DND-41 (cell line): ENCODE measurements at places on chromosomes 4 and X.

DNA sequence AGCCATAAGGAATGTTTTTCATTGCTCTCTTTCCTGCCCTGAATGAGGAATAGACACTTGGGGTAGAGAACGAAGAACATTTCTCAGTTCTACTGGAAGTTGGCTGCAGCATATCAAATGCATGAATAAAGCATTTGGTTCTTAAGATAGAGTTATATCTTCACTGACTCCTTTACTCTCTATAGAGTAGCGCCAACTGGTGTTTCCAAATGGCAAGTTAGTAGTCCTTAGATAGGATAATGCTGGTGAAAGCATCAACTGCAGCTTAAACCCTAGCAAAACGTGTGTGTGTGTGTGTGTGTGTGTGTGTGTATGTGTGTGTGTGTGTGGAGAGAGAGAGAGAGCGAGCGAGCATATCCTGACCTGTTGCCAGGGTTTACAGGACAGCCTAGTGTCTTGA lies 62.2 kb upstream of the FRMPD4 start:
- H3K4me1 ChIP-seq = no peaks in the 10 kb centered on the region
- H3K4me3 ChIP-seq = no peak overlapping the region
- H3K27ac ChIP-seq = no peak overlapping the region
- H3K36me3 ChIP-seq = no peaks in the 10 kb centered on the region
- H3K27me3 ChIP-seq = no peaks in the 10 kb centered on the region

- peaks cover 7% of the 10 kb centered on the region; the same call in 1 of the 2 replicates for H3K4me1 ChIP-seq
- no peaks in the 10 kb centered on the region for H3K36me3 ChIP-seq
- H3K27ac ChIP-seq = no peak overlapping the region
- no peaks in the 10 kb centered on the region for H3K27me3 ChIP-seq
Observed at GRCh38 chr4:100420571-100420970, 97.3 kb downstream of the EMCN start.

DNA sequence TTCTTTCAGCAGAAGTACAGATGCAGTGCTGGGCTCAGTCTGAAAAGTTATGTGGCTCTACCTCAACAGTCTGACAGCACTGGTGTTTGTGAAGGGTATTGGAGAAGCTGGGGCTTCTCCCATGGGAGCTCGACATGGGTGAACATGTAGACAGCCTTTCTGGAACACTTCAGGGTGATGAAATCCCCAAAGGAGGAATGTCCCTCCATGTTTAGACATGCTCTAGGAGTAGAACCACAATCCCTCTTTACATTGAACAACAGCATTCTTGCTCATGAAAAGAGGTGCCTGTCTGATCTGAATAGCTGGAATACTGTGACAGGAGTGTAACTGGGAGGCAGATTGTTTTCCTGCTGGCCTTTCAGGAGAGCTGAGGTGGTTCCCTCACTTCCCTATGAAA lies 53.8 kb upstream of the NAP1L2 start:
- no peaks in the 10 kb centered on the region for H3K27me3 ChIP-seq
- no peak for DNase-seq
- no peaks in the 10 kb centered on the region for H3K4me1 ChIP-seq
- no peaks in the 10 kb centered on the region for H3K36me3 ChIP-seq
- H3K4me3 ChIP-seq = no peak overlapping the region
- H3K27ac ChIP-seq = no peak overlapping the region

GRCh38 chrX:31200430-31200829 lies 128.6 kb upstream of the FTHL17 start:
- H3K4me3 ChIP-seq = no peak overlapping the region
- no peaks in the 10 kb centered on the region for H3K36me3 ChIP-seq
- DNase-seq = no peak
- H3K27ac ChIP-seq = no peak overlapping the region
- no peaks in the 10 kb centered on the region for H3K4me1 ChIP-seq

- H3K4me1 ChIP-seq = no peaks in the 10 kb centered on the region
- H3K27ac ChIP-seq = no peak overlapping the region
- DNase-seq = no peak
- H3K4me3 ChIP-seq = no peak overlapping the region
- peaks cover 20% of the 10 kb centered on the region; the same call in 1 of the 2 replicates for H3K36me3 ChIP-seq
Observed at GRCh38 chr4:112593438-112594133, 43.1 kb downstream of the ZGRF1 start.

- no peak for DNase-seq
- H3K27me3 ChIP-seq = no peaks in the 10 kb centered on the region
Observed at GRCh38 chr4:11791797-11792196, 363.1 kb upstream of the HS3ST1 start.

- DNase-seq = no peak
- no peak overlapping the region for H3K4me3 ChIP-seq
- no peak overlapping the region for H3K27ac ChIP-seq
- H3K4me1 ChIP-seq = peaks cover 14% of the 10 kb centered on the region
- no peaks in the 10 kb centered on the region for H3K36me3 ChIP-seq
Observed at GRCh38 chr4:86894455-86894854, 2.2 kb upstream of the C4orf36 start.

DNA sequence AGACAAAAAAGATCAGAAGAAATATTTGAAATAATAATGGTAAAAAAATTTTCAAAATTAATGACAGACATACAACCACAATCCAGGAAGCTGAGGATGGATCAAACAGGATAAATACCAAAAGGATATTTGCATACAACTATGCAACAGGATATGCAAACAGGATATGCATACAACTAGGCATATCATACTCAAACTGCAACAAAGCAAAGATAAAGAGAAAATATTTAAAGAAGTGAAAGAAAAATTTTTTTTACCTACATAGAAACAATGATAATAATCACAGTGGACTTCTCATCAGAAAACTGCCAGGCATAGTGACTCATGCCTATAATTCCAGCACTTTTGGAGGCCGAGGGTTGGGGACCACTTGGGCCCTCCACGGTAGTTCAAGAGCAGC lies 11.3 kb upstream of the DHX15 start:
- no peaks in the 10 kb centered on the region for H3K27me3 ChIP-seq
- no peak for DNase-seq
- no peak overlapping the region for H3K4me3 ChIP-seq
- H3K36me3 ChIP-seq = no peaks in the 10 kb centered on the region
- H3K27ac ChIP-seq = no peak overlapping the region
- no peaks in the 10 kb centered on the region for H3K4me1 ChIP-seq

DNA sequence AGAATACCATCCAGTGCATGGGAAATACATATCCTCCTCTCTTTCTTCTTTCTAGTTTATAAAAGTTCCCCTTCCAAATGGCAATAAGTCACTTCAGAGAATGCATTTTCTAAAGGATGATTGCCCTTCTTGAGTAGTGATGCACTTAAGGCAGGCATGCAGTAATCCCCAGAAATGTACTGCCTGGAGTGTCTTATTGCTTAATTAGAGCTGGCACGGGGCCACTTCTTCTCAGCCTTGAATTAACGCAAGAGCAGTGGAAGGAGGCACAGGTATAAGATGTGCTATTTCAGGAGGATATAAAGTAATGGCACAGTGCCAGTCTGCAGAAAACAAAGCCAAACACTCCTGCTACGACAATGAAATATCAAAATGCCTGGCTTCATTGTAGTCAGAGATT lies 371.4 kb upstream of the FAM241A start:
- no peaks in the 10 kb centered on the region for H3K27me3 ChIP-seq
- no peaks in the 10 kb centered on the region for H3K36me3 ChIP-seq
- H3K4me3 ChIP-seq = no peak overlapping the region
- no peak overlapping the region for H3K27ac ChIP-seq
- DNase-seq = no peak

DNA sequence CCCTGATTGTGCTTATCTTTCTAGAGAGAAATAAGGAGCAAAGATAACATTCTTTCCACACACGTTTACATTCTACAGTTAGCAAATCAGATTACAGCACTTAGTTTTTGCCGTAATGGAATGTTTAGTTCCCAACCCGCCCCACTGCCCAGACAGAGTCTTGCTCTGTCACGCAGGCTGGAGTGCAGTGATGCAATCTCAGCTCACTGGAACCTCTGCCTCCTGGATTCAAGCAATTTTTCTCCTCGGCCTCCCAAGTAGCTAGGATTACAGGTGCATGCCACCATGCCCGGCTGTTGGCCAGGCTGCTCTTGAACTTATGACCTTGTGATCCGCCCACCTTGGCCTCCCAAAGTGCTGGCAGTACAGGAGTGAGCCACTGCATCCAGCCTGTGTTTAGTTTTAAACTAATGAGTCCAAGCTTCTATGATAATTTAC lies 8.4 kb upstream of the PRPS1 start:
- H3K27ac ChIP-seq = no peak overlapping the region
- H3K36me3 ChIP-seq = no peaks in the 10 kb centered on the region
- DNase-seq = no peak
- H3K27me3 ChIP-seq = no peaks in the 10 kb centered on the region

- no peaks in the 10 kb centered on the region for H3K36me3 ChIP-seq
- no peak overlapping the region for H3K4me3 ChIP-seq
- H3K27ac ChIP-seq = no peak overlapping the region
- H3K27me3 ChIP-seq = no peaks in the 10 kb centered on the region
Observed at GRCh38 chr4:154960476-154960875, 179.4 kb downstream of the RBM46 start.

- H3K36me3 ChIP-seq = no peaks in the 10 kb centered on the region
- H3K27me3 ChIP-seq = peaks cover 3% of the 10 kb centered on the region
- H3K27ac ChIP-seq = no peak overlapping the region
- H3K4me3 ChIP-seq = no peak overlapping the region
Observed at GRCh38 chr4:138871555-138871875, 144.1 kb upstream of the NOCT start.

DNA sequence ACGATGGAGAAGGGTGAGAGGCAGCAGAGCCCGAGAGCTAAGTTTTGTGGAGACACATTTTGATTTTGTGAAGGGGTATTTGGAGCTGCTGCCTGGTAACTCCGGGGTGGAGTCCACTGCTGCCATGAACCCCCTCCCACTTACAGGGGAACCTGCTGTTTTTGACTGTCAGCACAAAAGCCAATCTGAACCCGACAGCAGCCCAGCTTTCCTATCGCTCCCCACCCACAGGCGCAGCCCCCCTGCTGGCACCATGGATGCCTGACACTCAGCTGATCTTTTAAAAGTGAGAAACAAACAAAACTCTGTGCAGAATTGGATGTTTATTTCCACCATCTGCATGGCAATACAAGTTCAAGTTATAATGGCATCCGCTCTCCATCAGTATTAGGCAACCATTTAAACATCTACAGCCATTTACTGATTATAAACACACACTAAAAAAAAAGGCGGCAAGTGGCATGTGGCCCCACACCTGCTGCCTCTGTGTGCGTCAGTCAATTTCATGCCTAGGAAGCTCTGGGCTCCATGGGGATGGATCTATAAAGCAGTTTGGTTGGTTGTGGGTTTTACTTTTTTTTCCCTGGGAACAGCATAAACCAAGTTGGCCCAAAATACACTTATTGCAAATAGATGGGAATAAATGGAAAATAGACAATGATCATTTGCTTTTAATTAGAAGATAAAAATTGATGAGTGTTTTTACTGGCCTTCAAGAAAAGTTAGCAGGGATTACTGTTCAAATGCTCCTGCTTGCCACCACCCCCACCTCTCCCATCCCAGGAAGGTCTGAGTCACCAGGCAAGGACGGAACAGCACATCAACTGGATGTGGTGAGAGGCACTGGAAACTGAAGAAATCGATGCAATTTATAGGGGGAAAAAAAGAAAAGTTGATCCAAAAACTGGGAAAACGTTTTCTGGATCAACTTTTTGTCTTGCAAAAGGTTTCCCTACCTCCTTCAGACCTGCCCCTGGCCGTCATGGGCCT lies 46.0 kb downstream of the SEPSECS start:
- H3K27me3 ChIP-seq = no peaks in the 10 kb centered on the region
- H3K36me3 ChIP-seq = no peaks in the 10 kb centered on the region
- H3K27ac ChIP-seq = no peak overlapping the region
- H3K4me3 ChIP-seq = no peak overlapping the region
- H3K4me1 ChIP-seq = no peaks in the 10 kb centered on the region

GRCh38 chrX:137143864-137144263 lies 110.1 kb upstream of the GPR101 start:
- no peak overlapping the region for H3K27ac ChIP-seq
- H3K36me3 ChIP-seq = no peaks in the 10 kb centered on the region
- H3K4me1 ChIP-seq = no peaks in the 10 kb centered on the region
- no peak overlapping the region for H3K4me3 ChIP-seq
- no peaks in the 10 kb centered on the region for H3K27me3 ChIP-seq

DNA sequence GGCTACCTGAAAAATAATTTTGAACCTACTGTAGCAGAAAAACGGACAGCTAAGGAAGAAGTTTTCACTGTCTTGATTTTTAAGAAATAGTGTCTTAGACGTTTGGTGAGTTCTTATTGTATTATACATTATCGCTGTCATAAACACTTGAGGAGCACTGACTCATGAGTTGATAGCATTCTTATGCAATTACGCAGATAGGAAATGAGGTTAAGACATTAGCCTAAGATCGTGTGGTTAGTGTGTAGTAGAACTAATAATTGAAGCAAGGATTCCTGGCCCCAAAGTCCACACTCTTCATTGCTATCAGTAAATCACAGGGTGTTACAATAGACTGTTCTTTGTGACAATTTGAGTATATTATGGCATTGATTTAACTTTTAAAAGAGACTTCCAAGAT lies 238.1 kb downstream of the ARAP2 start:
- H3K27ac ChIP-seq = no peak overlapping the region
- H3K36me3 ChIP-seq = no peaks in the 10 kb centered on the region
- DNase-seq = no peak

GRCh38 chr4:186095406-186095805 lies 9.1 kb upstream of the FAM149A start:
- DNase-seq = no peak
- H3K27me3 ChIP-seq = no peaks in the 10 kb centered on the region
- no peaks in the 10 kb centered on the region for H3K36me3 ChIP-seq
- H3K4me1 ChIP-seq = no peaks in the 10 kb centered on the region
- no peak overlapping the region for H3K4me3 ChIP-seq

- no peak for DNase-seq
- H3K27ac ChIP-seq = no peak overlapping the region
Observed at GRCh38 chr4:159706704-159707103, 603.8 kb downstream of the RAPGEF2 start.

DNA sequence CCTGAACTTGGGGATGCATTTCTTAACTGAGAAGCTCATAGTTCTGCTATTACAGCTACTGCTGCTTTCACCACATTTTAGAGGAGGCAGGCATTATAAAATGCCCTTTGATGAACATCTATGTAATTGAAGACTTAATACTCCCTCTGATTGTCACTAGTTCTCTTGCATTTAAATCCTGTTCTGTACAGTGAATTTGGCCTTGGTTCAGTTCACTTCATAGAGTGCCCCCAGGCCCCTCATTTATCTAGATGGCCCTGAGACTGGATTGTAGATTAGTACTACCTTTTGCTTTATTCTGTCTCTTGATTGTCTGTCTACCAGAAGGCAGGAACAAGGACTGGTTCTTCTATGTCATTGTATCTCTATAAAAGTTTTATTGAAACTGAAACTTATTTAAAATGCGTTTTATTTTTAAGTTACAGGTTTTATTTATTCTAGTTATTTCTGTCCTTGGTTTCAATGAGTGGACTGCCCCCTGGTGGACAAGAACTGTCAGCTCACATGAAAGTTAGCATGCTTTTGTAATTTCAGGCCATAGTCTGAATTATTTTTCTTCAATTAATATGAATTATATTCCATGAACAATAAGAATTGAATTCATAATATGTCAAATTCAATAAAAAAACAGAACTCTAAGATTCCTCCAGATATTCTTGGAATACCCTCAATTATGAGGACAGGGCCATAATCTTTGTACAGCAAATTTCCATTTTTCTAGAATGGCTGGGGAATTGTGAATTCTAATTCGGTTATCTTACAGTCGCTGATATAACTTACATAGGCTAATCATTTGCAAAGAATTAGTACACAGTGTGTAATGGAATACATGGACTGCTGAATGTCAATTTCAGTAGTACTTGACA lies 47.2 kb upstream of the TMEM33 start:
- DNase-seq = peak; percentile 47
- H3K36me3 ChIP-seq = no peaks in the 10 kb centered on the region
- peaks cover 4% of the 10 kb centered on the region for H3K27me3 ChIP-seq
- H3K4me1 ChIP-seq = no peaks in the 10 kb centered on the region
- H3K27ac ChIP-seq = no peak overlapping the region
- H3K4me3 ChIP-seq = no peak overlapping the region
